SHP77 (cell line): ENCODE measurements at places on chromosomes 16 and 17.

DNA sequence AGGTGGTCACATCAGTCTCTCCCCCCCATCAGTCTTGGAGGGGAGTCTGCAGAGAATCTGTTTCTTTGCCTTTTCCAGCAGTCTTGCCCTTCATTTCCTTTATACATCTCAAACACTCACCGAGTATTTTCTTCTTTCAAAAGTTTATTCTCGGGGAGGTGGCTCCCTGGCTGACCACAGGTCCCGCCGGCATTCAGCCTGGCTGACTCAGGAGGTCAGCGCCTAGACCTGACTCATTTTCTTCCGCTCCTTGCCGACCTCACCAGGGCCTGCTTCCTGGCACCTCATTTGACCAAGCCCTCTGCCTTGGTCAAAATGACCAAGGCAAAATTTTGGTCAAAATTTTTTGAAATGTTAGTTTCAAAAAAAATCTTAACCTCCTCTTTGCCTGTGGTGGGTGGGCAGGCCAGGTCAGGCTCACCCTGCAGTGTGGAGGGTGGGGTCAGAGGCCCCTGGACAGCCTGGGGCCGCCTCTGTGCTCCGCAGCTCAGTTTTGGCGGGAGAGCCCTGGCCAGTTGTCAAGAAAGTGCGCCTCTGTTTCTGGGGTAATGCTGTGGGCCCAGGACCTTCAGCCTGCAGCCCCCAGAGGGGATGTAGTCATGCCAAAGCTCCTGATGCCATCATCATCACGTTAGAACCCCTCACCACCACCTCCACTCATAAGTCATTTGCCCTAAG, 165.6 kb downstream of the SPECC1 start:
- DNase-seq, result no peak

DNA sequence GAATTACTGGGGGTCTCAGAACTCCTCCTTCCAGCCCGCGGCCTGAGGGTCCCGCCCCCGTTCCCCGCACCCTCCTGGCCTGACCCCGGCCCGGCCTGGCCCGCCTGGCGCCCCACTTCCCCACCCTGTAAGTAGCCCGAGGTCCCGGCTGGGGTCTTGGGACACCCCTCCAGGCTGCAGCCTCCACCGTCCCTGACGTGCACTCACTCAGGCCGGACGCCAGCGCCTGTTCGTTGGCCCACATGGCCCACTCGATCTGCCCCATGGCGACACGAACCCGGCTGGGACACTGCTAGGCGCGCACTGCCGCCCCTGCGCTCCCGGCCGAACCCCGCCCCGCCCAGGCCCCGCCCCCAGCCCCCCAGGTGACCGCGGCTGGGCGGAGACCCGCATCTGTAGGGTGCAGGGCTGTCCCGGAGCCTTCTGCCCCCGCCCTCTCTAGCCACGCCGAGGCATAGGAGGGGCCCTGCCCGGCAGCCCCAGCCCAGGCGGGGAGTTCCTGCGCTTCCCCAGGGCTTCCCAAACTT, at the start of gene CYBA:
TSS of gene CYBA (minus strand) at position 305 of the 527 bp plus-strand sequence. CDS start at position 265, 40 bp downstream.
- DNase-seq, result peak; percentile 39

- DNase-seq, result no peak
Measured at GRCh38 chr16:66521951-66522771, 27.8 kb downstream of the TK2 start.

- no peak for DNase-seq
Measured at GRCh38 chr17:38597375-38597774, 8.4 kb downstream of the SRCIN1 start.

GRCh38 chr16:46577988-46578579, 43.1 kb downstream of the SHCBP1 start:
- no peak for DNase-seq

DNA sequence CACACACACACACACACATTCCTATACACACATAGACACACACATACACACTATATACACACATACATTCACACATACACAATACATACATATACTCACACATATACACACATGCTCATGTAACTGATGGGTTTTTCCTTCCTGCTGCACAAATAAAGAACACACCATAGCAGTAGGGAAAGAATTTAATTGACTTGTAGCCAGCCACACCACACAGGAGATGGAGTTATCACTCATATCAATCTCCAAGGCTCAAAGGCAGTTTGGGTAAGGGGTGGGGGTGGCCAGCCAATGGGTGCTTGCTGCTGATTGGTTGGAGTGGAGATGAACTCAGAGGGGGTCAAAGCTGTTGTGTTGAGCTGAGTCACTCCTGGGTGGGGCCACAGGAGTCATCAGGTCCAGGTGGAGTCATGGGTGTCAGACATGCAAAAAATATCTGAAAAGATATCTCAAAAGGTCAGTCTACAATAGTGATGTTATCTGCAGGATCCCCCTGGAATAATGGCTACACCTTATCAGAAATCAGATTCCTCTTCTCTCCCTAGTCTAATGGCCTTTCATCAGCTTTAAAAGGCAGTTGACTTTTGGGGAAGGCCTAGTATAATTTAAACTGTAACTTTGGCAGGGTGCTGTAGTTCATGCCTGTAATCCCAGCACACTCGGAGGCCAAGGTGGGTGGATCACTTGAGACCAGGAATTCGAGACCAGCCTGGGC, 46.1 kb downstream of the WSB1 start:
- DNase-seq, result no peak

DNA sequence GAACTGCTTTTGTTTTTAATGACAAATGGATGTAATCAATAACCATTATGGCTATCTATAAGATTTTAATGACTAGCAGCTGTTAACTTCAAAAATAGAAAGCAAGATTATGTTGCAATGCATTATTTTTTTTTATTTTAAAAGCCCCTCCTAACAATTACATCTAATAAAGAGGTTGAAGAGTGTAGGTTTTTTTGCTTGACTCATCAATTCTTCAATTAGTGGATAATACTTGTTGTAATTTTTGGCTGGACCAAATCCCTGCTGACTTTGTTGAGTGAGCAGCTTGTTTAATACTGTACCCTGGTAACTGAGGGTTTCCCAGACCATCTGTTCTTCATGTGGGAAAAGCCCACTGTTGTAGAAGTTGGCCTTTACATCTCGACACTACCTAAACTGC, 24.2 kb downstream of the KRT25 start:
- DNase-seq, result no peak

- DNase-seq, result no peak
Measured at GRCh38 chr17:13387952-13388351, 213.8 kb downstream of the HS3ST3A1 start.

DNA sequence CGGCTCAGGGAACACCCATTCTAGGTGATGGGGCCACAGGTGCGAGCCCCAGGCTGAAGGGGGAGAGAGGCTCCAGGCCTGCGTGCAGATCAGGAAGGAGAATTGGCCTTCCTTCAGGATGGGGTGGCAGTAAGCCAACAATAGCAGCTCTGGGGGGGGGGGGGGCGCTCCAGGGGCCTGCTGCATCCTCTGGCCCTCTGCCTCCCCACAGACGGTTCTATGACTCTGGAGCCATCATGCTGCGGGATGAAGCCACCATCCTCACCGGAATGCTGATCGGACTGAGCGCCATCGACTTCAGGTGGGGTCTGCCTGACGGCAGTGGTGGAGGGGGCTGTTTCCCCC, 6.1 kb downstream of the RUNDC3A start:
- DNase-seq, result no peak

GRCh38 chr17:72887322-72887721, 205.2 kb downstream of the SLC39A11 start:
- no peak for DNase-seq

DNA sequence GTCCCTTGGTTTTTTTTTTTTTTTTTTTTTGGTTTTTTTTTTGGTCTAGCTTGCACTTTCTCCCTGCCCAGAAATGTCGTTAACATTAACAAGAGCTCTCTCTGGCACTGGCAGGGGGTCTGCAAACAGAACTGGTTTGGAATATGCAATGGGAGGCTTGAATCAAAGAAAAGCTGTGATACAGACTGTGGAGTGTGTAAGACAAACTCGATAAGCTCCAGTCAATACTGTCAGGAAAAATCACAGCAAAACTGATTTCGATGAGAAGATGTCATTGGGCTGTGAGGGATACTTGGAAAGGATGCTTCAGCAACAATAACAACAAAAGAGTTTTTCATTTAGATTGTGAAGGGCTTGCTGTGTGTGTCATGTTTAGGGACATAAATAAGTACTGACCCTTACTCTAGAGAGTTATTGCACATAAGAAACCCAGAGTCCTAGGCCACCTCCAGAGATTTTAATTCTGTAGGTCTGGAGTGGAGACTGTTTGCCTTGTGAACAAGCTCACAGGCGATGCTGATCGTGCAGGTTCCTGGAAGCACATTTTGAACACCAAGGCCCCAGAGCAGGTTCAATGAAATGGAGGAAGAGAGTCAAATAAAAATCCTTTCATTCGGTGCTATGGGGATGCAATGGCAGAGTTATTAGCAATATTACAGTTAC, 470.7 kb upstream of the RBFOX1 start:
- DNase-seq, result no peak

GRCh38 chr17:28488533-28489276, 15.3 kb downstream of the SLC13A2 start:
- no peak for DNase-seq
